ENCODE measurements at places on chromosomes 6 and 20.
A peak's percentile ranks its signal among the peaks of the same experiment; 100 is the strongest.

DNA sequence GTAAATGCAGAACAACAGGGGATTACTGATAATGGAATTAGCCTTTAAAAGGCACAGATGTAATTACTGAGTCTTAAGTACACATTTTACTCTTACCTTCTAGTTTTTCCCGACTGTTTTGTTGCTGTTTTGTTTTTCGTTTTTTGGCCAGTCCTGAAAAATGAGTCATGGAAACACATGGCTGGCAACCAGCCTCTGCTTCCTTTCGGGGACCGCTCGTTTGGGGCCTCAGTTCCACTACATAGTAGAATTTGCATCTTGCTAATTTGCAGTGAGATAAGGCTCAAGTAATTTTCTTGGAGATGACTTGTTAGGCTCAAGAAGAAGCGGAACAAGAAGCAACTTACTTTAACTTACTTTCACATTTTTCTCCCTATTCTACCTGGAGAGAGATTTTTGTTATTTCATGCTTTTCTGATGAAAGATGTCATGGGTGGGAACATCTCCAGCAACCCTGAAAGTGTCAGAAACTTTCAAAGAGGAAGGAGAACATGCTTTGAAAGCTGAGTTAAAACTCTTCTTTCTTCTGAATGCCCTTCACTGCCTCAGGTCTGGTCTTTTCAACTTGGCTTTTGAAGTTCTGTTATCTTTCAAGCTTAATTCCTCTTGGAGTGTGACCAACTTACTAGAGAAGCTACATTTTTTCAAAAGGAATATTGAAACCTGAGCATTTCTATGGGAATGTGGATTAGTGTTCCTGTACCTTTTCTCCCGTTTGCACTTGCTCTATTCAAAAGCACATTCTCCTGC, 71.5 kb upstream of the HDAC2 start:
- DNase-seq, result no peak

DNA sequence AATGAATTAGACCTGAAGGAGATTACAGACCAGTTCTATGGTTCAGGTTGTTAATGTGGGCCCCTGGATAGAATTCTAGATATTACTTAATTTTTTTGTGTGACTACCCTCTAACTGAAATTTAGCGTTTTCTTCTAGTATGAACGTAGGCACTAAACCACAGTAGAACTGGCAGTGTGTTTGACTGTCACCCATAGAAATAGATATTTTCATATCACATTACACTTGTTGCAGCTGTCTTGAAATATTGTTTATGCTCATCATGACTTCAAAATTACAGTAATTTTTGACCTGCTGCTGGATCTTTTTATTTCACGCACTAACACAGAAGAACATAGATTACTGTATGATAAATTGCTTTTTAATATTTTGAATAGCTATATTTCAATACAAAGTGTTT, 31.6 kb downstream of the E2F3 start:
- DNase-seq, result no peak

DNA sequence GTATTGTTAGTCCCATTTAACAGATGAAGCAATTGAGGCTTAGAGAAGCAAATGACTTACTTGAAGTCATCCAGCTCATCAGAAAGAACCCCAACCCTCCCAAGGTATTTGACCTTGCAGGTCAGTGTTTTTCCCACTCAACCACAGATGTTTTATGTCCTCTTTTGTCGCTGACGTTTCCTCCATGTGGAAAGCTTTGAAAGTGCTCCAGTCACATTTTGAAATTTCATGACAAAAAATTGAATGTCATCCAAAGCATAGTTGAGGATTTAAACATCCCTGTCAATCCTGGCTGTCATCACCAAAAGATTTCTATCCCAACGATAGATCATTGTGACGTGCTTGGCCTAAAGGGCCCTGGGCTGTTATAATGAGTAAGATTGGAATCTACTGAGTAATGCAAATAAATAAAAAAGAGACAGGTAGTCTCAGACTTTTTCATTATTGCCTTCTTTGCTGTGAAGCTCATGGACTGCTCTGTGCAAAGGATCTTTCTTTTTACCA, 102.7 kb downstream of the TSHZ2 start:
- DNase-seq, result no peak

GRCh38 chr6:21033575-21034026, 499.3 kb downstream of the CDKAL1 start:
- peak; percentile 10 for DNase-seq

DNA sequence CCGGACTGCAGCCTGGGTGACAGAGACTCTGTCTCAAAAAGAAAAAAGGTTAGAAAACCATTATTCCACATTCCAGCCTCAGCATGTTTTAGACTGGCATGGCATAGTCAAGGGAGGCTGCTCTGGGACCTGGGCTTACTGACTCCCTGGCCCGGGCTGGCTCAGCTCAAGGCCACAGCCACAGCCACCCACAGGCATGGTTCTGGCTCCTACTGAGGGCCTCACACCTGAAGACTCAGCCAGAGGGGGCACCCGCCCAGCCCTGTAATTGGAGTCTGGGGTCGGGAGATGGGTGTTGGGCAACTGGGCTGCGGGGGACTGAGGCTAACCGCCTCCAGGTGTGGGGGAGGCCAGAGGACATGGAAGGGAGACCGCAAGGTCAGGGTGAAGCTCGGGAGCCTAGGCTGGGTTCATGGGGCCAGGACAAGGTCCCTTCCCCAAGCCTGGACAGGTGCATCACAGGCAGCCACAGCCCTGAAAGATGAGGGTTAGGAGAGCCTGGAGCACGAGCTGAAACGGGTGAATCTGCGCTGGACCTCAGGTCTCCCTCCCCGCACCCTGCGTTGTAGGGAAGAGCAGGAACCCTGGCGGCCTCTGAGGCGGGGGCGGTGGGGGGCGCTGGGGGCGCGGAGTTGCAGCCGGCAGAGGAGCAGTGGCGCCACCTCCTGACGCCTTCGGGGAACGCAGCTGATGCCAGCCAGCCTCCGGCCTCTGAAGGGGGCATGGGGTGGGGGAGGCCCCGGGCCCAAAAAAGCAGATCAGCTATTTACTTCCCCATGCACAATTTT, 67.7 kb upstream of the SRSF6 start:
- no peak for DNase-seq

GRCh38 chr6:17601386-17601703, 1.2 kb downstream of the FAM8A1 start:
- DNase-seq, result no peak

DNA sequence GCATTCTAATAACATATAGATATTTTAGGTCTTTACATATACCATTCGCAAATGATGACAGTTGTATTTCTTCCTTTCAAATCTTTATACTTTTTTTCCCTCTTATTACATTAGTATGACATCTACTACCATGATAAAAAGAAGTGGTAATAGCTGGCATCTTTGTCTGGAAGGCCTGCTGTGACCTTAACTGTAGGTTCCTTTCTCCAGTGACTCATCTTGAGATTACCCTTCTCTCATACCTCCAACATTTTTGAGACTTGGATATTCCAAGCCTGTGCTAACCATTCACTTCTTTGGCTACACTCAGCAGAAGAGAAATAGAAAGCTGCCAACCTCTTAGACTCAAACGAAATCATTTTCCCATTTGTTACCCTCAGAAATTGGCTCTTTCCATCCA, 30.3 kb downstream of the ZKSCAN8 start:
- no peak for DNase-seq

GRCh38 chr6:3251462-3252314, 7.1 kb upstream of the PSMG4 start:
- DNase-seq, result peak; percentile 92

DNA sequence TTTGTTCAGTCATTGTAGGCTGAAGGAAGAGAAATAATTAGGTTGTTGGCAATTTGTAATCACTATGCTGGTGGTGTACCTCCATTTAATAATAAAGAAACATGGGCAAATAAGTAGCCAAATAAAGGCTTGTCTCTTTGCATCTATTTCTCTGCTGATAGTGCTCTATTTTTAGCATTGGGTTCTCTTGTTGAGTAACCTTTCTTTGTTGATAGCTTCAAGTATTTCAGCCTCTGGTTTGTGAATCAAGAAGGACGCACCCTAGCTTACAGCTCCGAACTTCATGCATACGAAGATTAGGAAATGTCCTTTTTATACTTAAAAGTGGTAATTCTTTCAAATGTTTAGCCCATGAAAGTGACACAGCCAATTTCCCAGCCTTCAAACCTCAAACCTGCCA, 2.6 kb downstream of the PPP1R14C start:
- DNase-seq, result no peak

DNA sequence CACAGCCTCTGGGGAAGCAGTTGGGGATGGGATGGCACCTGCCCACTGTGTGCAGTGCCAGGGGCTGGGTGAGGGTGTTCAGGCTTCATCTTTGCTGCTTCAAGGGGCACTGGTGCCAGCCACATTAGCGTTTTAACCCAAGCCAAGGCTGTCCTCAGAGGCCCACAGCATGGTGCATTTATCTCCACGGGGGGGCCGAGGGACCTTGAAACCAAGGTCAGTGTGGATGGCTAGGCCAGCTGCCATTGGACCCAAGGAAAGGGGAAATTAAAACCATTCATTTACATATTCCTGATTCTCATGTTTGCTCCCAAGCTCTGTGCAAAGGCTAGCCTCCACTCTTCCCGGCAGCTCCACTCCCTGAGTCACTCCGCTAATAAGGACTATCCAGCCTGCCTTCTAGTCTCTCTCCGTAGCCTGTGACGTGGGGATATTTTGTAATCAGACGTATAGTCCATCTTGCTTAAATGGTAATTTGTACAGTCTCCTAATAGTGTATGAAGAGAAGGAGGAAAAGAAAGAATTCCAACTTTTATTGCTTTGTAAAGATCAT, 197.1 kb downstream of the CDH4 start:
- DNase-seq, result no peak

- DNase-seq, result no peak
These were observed 32.3 kb upstream of the PLEKHG1 start for GRCh38 chr6:150567380-150567779.

GRCh38 chr6:20746024-20746423, 211.8 kb downstream of the CDKAL1 start:
- no peak for DNase-seq

GRCh38 chr6:35140639-35141006, 516 bp downstream of the TCP11 start:
- no peak for DNase-seq

GRCh38 chr6:96645106-96645505, 82.2 kb downstream of the FHL5 start:
- no peak for DNase-seq

DNA sequence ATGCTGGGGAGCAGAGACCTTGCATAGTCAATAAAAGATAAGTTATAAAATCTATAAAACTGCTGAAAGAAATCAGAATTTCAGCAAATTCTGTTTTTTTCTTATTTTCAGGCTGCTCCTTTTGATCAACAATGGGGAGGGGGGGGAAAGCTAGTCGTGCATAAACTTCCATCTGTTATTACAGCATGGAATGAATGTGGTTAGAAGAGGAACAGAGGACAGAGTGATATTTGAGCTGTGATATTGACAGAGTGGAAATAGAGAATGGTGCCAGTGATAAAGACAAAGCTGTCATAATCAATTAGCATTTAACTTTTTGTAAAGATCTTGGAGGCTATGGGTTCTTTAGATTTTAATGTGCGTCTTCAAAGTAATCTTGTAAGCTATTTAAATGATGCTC, 43.4 kb upstream of the QKI start:
- no peak for DNase-seq

DNA sequence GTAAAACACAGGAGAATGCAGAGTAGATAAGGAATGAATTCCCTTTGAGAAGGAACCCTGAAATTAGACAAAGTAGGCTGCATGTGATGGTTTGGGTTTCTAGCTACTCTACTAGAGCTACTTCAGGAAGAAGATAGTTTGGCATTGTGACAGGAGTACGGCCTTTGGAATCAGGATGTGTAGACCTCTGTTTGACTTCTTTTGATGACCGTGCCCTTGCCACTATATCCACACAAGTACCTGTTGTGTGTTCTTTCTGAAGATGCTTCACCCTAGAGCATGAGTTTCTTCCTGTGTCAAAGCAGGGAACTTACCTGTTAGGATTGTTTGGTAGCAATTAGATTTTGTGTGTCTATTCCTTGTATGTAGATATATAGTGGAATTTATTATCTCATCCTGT, 41.7 kb downstream of the CD2AP start:
- DNase-seq, result no peak

DNA sequence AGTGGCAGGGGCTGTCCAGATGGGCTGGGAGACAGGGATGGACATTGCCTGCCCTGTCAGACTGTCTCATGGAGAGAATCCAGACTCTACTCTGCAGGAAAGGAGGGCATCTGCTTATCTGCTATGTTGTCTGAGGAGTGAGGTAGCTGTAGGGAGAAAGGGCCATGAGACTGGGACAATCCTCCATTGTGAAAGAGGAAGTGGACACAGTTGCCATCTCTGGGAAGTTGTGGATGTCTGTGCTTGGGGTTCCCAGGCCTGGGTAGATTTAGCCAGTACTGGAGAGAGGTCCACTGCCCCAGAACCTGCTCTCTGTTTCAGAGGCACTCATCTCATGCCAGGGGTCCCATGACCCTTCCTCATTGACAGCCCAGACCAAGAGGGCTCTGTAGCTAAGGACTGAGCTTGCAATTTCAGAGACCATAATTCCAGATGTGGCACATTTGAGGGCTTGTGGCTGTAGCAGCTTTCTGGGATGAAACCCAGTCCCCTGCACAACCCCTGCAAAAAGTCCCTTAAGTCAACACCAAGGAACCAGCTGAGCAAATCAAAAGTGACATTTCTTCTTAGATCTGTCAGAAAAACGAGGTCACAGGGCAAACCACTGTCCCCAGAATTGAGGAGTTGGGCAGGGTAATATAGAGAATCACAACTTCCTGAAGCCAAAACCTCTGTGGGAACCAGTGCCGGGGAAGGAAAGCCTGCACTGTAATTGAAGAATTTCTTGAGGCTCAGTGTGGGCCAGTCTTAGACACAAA, 4.1 kb upstream of the SIRPG start:
- no peak for DNase-seq

DNA sequence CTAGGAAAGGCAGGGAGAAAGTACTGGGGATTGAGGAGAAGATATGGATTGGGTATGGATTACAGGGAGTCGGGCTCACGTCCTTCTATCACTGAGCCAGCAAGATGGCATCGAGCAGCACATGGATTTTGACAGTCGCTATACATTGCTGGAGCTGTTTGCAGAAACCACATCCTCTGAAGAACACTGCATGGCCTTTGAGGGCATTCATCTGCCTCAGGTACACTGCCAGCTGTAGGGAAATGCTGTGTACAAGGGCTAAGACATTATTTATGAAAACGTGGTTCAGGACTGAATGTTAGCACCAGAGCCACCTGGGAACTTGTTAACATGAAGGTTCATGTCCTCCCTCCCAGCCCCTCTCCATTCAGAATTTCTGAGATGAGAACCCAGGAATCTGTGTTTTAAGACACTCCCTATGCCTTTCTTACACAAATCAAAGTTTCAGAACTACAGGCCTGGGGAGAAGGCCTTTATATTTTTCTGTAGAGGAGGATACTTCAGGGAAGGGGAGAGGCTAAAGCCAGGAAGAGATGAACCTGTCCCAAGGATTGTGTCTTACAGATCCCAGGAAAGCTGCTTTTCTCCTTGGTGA, 3.5 kb downstream of the CUL9 start:
- DNase-seq, result no peak

Data from H54 (cell line).